Karpas-422 (cell line): ENCODE measurements at places on chromosomes 3 and 15.
A peak's percentile ranks its signal among the peaks of the same experiment; 100 is the strongest.

- H3K27ac ChIP-seq = no peak overlapping the region
- peaks cover 6% of the 10 kb centered on the region; the same call in 1 of the 2 replicates for H3K36me3 ChIP-seq
- DNase-seq = peak; percentile 42
- H3K27me3 ChIP-seq = no peaks in the 10 kb centered on the region
Observed at GRCh38 chr15:74892313-74892712, 2.5 kb downstream of the MPI start.

- H3K4me1 ChIP-seq = no peaks in the 10 kb centered on the region
- H3K27me3 ChIP-seq = no peaks in the 10 kb centered on the region
- H3K4me3 ChIP-seq = no peak overlapping the region
- DNase-seq = no peak
Observed at GRCh38 chr15:92468991-92469390, 75.3 kb downstream of the ST8SIA2 start.

DNA sequence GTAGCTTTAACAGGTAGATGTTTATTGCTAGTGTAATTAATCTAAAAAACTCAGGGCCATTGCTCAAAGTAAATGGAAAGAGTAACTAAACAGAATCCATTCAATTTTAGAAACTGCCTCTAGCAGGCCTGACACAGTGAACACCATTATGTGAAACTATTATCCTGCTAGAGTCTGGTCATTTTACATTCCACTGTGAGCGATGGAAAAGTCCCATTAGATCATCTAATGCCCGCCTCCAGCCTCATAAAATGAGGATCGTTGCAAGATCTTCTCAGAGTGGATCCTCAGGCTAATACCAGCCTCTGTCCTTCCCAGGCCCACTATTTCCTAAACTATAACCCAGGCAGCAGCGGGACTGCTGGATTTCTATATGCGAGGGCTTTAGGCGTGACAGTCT lies 107.7 kb downstream of the WDR76 start:
- peaks cover 42% of the 10 kb centered on the region for H3K4me1 ChIP-seq
- H3K36me3 ChIP-seq = no peaks in the 10 kb centered on the region
- H3K4me3 ChIP-seq = no peak overlapping the region
- DNase-seq = no peak

DNA sequence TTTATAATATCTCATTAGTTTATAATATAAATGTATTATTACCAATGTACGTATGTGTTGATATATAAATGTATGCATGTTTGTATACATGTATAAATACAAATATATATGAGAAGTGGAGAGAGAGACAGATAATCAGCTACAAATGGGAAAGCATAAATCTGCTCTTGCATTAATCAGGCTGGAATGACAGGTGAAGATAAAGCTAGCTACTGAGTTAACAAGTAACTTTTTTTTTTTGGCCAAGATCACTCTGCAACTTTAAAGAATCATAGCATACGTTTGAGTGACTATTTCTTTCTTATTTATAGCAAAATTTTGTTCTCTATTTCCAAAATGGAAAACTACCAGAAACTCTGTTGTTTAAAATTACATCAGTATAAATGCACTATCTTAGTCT lies 422.8 kb downstream of the SI start:
- H3K27ac ChIP-seq = no peak overlapping the region
- no peak overlapping the region for H3K4me3 ChIP-seq
- no peaks in the 10 kb centered on the region for H3K36me3 ChIP-seq
- no peaks in the 10 kb centered on the region for H3K27me3 ChIP-seq

DNA sequence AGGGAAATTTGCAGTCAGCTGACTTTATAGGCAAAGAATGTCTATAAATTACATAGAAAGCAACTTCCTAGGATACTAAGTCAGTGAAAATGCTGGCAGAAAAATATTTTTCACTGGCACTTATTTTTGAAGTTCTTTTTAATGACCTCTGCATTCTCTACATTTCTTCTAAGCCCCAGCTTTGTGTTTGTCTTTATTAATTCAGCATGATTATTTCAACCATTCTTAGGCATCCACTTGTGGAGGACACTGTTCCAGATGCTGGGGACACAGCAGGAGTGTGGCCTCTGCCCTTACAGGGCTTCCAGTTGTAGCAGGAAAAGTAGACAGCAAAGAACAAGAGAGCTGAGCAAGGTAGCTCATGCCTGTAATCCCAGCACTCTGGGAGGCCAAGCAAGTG lies 15.0 kb downstream of the LRRK1 start:
- H3K36me3 ChIP-seq = peaks cover 40% of the 10 kb centered on the region
- no peak overlapping the region for H3K4me3 ChIP-seq
- DNase-seq = no peak
- H3K27me3 ChIP-seq = no peaks in the 10 kb centered on the region
- peak overlapping the region; percentile 98 for H3K27ac ChIP-seq
- H3K4me1 ChIP-seq = peaks cover 94% of the 10 kb centered on the region

DNA sequence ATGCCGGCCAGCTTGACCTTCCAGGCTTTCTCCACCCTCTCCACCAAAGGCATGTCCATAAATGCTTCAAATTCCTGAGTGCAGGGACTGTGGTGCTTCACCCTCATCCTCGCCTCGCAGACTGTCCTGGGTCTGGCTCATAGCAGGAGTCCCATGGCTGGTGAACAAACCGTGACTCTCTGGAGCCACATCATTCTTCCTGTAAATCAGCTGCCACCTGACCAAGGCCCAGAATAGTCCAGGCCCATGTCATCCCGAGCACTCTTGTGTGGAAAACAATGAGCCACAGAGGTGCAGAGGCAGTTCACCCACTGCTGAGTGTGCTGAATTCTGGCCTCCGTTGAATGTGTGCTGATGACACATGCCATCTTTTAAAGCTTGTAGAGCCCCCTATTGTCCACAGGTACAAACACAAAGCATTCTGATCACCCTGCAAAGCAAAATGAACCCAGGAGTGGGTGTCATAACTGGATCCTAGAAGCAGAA lies 68.6 kb downstream of the ABHD5 start:
- no peak overlapping the region for H3K4me3 ChIP-seq
- H3K27me3 ChIP-seq = no peaks in the 10 kb centered on the region
- H3K27ac ChIP-seq = no peak overlapping the region

- H3K27ac ChIP-seq = no peak overlapping the region
- H3K4me1 ChIP-seq = no peaks in the 10 kb centered on the region
- H3K4me3 ChIP-seq = no peak overlapping the region
- H3K36me3 ChIP-seq = no peaks in the 10 kb centered on the region
- H3K27me3 ChIP-seq = no peaks in the 10 kb centered on the region
Observed at GRCh38 chr15:57820119-57820518, 113.6 kb downstream of the POLR2M start.

DNA sequence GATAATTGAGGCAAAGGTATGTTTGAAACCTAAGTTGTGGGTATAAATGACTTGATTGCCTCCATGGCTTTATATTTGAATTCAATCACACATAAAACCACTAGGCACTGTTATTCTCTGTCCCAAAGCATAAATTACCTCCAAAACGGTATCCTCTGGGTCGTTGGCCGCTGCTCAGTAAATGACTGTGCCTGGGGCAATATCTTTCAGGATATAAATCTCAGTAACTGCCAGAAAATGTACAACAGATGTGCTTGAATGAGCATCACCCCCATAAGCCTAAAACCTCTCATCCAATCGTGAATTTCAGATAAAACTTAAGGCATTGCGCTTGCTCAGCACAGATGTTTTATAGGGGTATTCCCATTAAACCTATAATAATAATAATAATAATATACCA lies 19.0 kb upstream of the C3orf49 start:
- no peaks in the 10 kb centered on the region for H3K36me3 ChIP-seq
- no peaks in the 10 kb centered on the region for H3K27me3 ChIP-seq
- no peak overlapping the region for H3K4me3 ChIP-seq
- DNase-seq = no peak
- H3K4me1 ChIP-seq = peaks cover 3% of the 10 kb centered on the region; the same call in 1 of the 2 replicates

DNA sequence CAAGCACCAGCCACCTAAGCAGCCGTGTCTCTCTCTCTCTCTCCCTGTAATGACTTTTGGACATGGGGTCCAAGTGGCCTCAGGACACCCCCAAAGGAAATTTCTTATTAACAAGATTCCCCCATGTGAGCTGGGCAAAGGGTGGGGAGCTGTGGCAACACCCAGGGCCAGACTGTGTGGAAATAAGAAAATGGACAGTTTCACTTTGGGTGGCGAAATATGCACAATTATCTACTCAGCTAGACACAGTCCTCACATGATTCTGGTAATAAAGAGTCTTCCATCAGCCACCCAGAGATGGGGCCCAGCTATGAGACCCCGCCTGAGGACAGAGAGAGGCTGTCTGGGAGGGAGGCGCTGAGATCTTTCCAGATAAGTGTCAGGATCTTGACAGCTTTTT lies 96.8 kb upstream of the TPM1 start:
- H3K27me3 ChIP-seq = no peaks in the 10 kb centered on the region
- H3K27ac ChIP-seq = no peak overlapping the region
- DNase-seq = no peak
- no peaks in the 10 kb centered on the region for H3K4me1 ChIP-seq
- no peak overlapping the region for H3K4me3 ChIP-seq

DNA sequence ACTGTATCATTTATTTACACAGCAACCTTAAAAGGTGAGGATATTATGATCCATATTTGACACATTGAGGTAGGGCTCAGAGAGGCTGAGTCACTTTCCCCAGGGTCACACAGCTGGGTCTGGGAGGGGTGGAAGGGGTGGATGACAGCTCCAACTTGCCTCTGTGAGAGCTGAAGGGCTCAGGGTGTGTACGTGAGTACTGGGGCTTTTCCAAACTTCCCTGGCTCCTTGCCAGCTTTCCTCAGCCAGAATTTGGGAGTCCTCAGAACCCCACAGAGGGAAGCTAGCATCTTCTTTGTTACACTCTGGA lies 58.3 kb upstream of the SLC6A11 start:
- H3K27ac ChIP-seq = no peak overlapping the region
- H3K36me3 ChIP-seq = no peaks in the 10 kb centered on the region
- no peaks in the 10 kb centered on the region for H3K27me3 ChIP-seq
- no peak for DNase-seq

GRCh38 chr3:110576960-110577359 lies 494.7 kb upstream of the NECTIN3 start:
- DNase-seq = no peak
- no peaks in the 10 kb centered on the region for H3K36me3 ChIP-seq
- H3K27ac ChIP-seq = no peak overlapping the region
- no peaks in the 10 kb centered on the region for H3K4me1 ChIP-seq
- no peak overlapping the region for H3K4me3 ChIP-seq

DNA sequence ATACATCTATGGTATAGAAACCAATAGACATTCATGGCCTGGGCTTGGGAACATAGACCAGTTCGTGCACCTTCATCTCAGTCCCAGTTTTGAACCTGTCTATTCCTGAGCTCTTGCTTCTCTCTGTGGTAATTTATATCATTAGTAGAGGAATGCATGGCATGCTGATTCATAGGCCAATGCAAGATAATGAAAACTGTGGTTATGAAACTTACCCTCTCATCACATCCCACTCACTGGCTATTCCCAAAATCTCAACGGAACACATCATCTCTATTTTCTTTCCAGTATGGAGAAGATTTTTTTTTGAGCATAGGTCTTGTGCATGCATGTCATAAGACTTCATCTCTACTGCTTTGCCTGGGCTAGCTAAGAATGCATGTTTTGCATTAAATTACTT lies 18.7 kb upstream of the P2RY12 start:
- DNase-seq = no peak
- H3K27ac ChIP-seq = no peak overlapping the region
- H3K27me3 ChIP-seq = no peaks in the 10 kb centered on the region
- peaks cover 21% of the 10 kb centered on the region for H3K4me1 ChIP-seq

DNA sequence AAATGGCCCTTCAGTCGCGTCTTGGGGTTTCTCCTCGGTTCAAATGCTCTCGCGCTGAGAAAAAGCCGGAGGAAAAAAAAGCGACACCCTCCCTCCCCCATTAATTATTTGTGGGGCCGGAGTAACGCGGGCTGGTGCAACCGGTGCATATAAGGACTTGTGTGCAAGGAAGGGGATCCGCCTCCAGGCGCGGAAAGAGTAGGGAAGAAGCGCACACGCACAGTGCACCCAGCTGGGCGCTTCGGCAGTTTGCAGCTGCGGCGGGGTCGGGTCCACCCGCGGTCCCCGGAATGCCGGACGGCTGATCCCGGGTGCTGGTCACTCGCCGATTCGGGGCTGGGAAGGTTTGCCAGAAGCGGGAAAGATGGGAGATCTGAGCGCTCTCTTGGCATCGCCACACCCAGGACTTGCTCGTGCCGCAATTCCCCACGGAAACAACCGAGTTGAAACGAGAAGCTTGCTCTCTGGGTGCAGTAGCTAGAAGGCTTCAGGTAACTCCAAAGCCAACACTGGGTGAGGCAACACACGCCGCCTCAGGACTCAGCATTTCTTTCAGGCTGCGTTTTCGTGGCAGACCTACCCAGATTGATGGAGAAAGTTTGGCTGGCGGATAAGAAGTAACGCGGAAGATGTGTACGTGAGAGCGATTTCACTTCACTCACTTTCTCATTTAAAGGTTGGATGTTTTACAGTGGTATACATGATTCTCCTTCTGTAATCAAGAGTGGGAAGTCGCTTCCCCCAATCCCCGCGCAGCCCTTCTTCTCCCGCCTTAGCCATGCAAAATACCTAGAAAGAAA lies 720 bp upstream of the TNIK start:
- no peak for DNase-seq
- no peaks in the 10 kb centered on the region for H3K36me3 ChIP-seq
- no peaks in the 10 kb centered on the region for H3K27me3 ChIP-seq
- H3K4me3 ChIP-seq = peak overlapping the region; percentile 64; the same call in 1 of the 2 replicates

- no peak overlapping the region for H3K4me3 ChIP-seq
- no peak for DNase-seq
- no peak overlapping the region for H3K27ac ChIP-seq
Observed at GRCh38 chr3:72316501-72317279, 531.6 kb downstream of the SHQ1 start.
